ENCODE measurements at places on chromosomes 7 and 10. TPM values are rescaled to one million over a fixed set of nuclear protein-coding genes. Genes with fewer than 3 reads are reported as not detected.

GRCh38 chr7:18305866-18306265 is 189.7 kb upstream of the HDAC9 start:
- H3K27me3 ChIP-seq: no peaks in the 10 kb centered on the region
- no peak overlapping the region for H3K4me3 ChIP-seq
- DNase-seq: no peak
- peaks cover 12% of the 10 kb centered on the region for H3K4me1 ChIP-seq

- H3K27ac ChIP-seq: peak overlapping the region; percentile 85
- H3K36me3 ChIP-seq: peaks cover 4% of the 10 kb centered on the region
- H3K4me3 ChIP-seq: no peak overlapping the region
- no peaks in the 10 kb centered on the region for H3K4me1 ChIP-seq
- H3K27me3 ChIP-seq: no peaks in the 10 kb centered on the region
These were observed 21.0 kb downstream of the ELFN1 start for GRCh38 chr7:1691096-1691495.

GRCh38 chr10:116472891-116473290 is 45.2 kb downstream of the PNLIPRP3 start:
- no peak overlapping the region for H3K4me3 ChIP-seq
- no peaks in the 10 kb centered on the region for H3K27me3 ChIP-seq
- no peaks in the 10 kb centered on the region for H3K36me3 ChIP-seq
- H3K4me1 ChIP-seq: no peaks in the 10 kb centered on the region

The NPC1L1 gene
- total RNA-seq: not detected

The OPN1SW gene
- not detected for total RNA-seq

The HOXA6 gene
- not detected for total RNA-seq

The SEMA3D gene
- 1.5 TPM for total RNA-seq
